ENCODE measurements at places on chromosomes 7 and 10.

GRCh38 chr10:132910901-132911785 lies 31.2 kb downstream of the CFAP46 start:
- DNase-seq, result no peak

DNA sequence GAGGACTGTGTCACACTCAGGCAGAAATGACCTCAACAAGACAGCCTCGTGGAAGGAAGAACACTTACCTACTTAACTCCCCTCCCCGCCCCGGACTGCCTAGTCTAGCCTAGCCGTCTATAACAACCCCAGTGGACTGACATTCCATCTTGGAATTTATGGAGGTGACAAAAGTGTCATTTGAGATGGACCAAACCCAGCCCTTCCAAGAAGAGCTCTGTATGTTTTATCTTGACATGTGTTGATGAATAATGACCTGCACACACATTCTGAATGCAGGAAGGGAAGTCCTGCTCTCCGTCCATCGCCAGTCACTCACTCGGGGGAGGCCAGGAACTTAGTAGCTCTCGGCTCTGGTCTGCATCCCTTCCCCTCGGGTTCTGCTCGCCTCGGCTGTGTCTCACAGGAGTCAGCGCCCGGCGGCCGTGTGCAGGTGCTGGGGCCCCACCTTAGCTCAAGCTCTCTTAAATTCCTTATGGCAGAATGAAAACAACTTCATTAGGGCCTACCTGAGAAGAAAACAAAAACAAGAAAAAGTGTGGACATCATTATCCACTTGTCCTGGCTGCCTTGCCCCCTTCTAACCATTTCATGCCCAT lies 140.9 kb upstream of the NPS start:
- DNase-seq, result no peak

- no peak for DNase-seq
These were observed 105.5 kb upstream of the PTN start for GRCh38 chr7:137449016-137449415.

DNA sequence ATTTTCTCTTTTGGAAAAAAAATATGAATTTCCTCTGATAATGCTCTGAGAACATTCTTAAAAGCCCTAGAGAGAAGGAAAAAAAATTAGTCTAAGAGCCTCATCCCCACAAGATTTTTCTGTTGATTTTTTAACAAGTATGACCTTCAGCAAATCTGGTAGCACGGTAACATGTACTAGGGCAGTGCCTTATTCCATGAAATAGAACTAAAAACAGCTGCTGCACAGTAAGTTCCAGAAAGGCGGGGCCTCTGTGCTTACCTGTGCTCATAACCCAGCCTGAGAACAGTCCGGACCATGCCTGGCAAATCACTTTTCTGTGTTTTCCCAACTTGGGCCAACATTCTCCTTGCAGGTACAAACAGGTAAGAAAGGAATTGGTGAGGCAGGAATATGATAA lies 519.1 kb upstream of the AKR1E2 start:
- DNase-seq, result no peak

- DNase-seq, result peak; percentile 43
These were observed 165.7 kb downstream of the NPSR1 start for GRCh38 chr7:34823650-34824258.

GRCh38 chr7:17937506-17938120 lies 2.7 kb downstream of the SNX13 start:
- no peak for DNase-seq

DNA sequence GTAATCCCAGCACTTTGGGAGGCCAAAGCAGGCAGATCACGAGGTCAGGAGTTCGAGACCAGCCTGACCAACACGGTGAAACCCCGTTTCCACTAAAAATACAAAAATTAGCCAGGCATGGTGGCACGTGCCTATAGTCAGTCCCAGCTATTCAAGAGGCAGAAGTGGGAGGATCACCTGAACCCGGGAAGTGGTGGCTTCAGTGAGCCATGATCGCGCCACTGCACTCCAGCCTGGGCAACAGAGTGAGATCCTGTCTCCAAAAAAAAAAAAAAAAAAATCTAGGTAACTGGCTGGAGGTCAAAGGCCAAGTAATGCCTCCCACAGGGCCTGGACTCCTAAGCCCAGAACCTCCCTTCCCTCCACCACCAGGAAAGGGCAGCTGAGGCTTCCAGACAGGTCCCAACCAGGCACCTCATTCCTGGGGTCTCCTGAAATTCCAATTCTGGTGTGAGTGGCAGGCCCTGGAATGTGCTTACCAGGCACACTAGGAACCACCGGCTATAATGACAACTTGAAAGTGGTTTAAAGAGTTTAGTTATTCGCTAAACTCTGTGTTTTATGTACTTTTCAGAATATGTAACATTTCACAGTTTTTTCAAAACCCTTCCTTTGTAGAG lies 86.9 kb upstream of the TNRC18 start:
- no peak for DNase-seq

DNA sequence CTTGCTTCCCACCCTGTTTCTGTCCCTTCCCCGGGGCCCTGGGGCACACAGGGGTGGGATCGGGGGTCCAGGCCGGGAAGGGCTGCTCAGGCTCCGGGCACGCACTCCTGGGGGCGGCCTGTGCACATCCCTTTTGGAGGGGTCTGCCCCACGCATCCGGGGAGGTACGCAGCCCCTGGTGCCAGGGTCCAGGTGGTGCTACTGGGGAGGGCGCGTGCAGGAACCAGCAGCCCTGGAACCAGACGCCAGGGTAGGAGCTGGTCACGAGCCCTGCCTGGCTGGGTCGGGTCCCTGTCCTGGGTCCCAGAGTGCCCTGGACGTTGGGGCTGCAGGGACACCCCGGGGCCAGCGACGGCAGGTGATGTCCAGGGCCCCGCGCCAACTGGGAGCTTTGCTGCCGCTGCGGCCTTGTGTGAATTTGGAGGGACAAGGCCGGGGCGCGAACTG lies 53.4 kb downstream of the GLRX3 start:
- no peak for DNase-seq

- DNase-seq, result no peak
These were observed 87.0 kb downstream of the RAPGEF5 start for GRCh38 chr7:22269963-22270362.
